ENCODE measurements at places on chromosomes 4 and X. TPM values are rescaled to one million over a fixed set of nuclear protein-coding genes. Genes with fewer than 3 reads are reported as not detected.

PALLD gene
- 143 TPM for total RNA-seq

SLC30A9 gene
- total RNA-seq = 85.8 TPM

DNA sequence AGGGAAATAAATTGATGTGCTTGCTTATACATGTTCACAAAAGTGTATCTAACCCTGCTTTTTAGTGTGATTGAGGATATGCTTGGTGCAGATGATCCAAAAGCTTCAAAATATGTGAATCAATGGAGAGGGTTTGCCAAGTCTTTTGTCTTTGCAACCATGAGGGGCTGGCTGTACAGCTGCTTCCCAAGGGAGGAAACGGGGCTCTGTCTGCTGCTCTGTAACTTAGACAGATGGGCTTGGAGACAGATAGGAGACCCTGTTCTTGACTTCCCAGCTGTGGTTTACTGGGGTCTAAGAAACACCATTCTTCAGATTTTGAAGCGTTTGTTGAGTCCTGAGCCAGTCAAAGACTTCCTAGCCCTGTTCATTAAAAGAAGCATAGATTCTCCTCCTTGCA, 152.3 kb downstream of the DCLK2 start:
- no peak for DNase-seq

NOX1 gene
- total RNA-seq = not detected

DNA sequence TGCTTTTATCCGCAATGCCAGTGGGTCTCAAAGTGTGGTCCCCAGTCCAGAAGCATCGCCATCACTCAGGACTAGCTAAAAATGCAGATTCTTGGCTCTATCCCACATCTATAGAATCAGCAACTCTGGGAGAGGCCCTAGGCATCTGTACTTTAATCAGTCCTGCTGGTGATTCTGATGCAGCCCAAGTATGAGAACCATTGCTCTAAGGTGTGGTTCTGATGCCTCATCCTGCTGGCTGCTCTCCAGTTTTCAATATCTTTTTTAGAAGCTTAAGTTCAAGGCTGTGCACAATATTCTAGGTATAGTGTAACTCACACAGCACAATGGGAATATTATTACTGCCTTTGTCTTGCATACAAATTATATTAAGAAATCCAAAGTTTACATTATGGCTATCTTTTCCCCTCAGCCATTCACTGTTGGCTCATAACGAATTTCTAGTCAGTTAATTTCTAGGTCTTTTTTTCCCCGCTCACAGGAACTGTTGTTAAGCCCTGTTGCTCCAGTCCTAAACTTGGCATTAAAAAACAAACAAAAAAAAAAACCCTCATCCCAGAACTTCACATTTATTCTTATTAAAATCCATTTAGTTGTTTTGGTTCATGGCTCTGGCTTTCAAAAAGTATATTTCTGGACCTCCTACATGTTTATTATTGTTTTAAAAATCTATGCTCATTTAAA, 109.1 kb downstream of the PHEX start:
- no peak for DNase-seq

HPGDS gene
- total RNA-seq = not detected

CSAG3 gene
- not detected for total RNA-seq

KIAA1210 gene
- total RNA-seq = not detected

GRCh38 chrX:40476958-40477357, 103.8 kb upstream of the ATP6AP2 start:
- no peak for DNase-seq

GRCh38 chr4:81343046-81343445, 128.0 kb upstream of the PRKG2 start:
- DNase-seq = no peak

SPATA18 gene
- not detected for total RNA-seq

- peak; percentile 13 for DNase-seq
Measured at GRCh38 chr4:142752202-142752786, 93.8 kb downstream of the INPP4B start.

GRCh38 chr4:132642016-132642817, 506.9 kb upstream of the PCDH10 start:
- DNase-seq = no peak

- no peak for DNase-seq
Measured at GRCh38 chrX:154488336-154489075, 1.9 kb downstream of the SLC10A3 start.

- DNase-seq = no peak
Measured at GRCh38 chrX:1325515-1326116, 11.0 kb upstream of the IL3RA start.

PIM2 gene
- total RNA-seq = 10.7 TPM

DNA sequence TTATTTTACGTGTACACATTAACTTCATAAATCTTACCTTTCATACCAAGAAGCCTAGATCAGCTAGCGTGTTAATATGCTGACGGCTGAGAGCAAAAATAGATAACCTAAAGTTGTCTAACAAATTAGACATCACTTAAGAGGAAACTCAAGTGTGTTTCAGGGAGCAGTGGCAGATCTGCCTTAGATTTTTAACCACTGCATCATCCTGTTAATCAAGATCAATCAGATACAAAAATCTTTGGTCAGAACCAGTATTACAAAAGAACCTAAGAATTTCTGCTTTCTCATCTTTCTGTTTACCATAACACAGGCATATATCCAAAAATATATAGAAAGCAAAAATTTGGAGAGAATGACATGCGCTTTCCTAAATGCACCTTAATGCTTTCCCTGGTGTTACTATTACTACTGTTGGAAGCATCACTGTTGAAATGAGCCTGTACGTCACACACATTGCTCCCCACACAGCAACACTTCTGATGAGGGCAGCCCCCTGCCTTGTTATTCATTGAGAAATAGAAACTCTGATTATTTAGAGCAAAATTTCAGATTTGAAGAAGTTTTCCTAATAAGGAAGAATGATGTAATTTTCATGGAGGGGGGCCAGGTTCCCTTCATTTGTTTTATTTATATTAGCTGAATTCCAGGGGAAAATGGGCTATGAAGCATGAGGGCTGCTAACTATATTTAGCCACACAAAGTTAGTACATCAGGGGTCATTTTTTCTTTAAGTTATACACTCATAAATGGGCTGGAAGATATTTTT, 152.3 kb downstream of the CBR4 start:
- peak; percentile 44 for DNase-seq

GNPDA2 gene
- 32.3 TPM for total RNA-seq

DNA sequence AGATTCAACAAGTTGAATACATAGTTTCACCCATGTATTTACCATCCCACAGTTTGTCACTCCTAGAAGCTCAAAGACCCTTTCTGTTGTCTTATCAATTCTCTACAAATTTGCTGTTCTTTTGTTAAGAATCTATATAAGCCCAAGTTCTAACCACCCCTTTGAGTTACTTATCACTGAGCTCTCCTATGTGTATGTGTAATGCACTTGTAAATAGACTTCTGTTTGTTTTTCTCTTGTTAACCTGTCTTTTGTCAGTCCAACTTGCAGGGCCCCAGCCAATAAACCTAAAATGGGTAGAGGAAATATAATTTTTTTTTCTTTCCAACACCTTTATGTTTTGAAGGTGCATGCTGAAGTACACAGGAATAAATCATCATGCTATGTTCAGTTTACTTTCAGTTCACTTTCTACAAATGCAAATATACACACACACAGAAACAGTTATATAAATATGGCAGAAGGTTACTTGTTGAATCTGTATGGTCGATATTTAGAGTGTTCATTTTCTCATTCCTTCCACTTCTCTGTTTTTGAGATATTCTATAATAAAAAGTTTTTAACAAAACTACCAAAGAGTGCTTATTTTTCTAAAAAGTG, 22.3 kb upstream of the CLOCK start:
- no peak for DNase-seq

DNA sequence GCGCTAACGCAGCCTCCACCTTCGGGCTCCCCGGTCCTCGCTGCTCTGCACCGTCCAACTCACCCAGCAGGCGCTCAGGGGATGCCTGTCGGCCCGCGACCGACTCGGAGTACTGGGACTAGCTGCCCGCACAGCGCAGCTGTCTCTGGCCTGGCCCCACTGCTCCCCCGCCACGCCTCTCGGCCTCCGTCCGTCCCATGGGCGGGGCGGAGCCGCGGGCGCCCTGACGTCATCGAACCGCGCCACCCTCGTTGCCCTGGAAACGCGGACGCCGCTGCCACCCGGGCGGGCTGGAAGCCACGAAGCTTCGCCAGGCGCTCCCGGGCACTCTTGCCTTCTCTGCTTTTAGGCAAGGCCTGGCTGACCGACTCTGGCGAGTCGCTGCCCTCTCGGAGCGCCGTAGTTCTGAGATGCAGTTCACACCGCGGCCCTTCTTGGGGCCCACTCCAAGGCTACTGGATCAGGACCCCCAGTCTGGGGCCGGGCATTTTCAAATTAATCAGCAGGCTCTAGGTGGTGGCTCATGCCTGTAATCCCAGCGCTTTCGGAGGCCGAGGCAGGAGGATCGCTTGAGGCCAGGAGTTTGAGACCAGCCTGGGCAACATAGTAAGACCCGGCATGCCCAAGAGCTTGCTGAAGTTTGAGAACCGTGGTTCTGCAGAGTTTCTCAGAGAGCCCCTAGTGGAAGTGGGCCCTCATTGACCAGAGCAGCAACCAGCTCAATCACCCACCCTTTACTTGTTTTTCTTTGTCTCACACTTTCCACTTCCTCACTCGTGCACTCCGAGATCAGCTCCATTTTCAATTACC, 12.0 kb downstream of the ACOX3 start:
- DNase-seq = peak; percentile 87

- peak; percentile 17 for DNase-seq
Measured at GRCh38 chr4:136680271-136680670, 852.0 kb downstream of the PCDH18 start.

GRCh38 chr4:89538171-89538570, 230.6 kb upstream of the GPRIN3 start:
- DNase-seq = no peak

GRCh38 chr4:3665360-3665891, 100.8 kb upstream of the ADRA2C start:
- no peak for DNase-seq

DRP2 gene
- 3.1 TPM for total RNA-seq

- DNase-seq = peak; percentile 11
Measured at GRCh38 chr4:118112117-118113046, 78.1 kb downstream of the NDST3 start.

SLC16A2 gene
- 12.8 TPM for total RNA-seq

GRCh38 chr4:48641401-48641800, 138.7 kb downstream of the FRYL start:
- DNase-seq = no peak

GRCh38 chr4:113008135-113008534, 41.3 kb upstream of the ANK2 start:
- DNase-seq = no peak

DNA sequence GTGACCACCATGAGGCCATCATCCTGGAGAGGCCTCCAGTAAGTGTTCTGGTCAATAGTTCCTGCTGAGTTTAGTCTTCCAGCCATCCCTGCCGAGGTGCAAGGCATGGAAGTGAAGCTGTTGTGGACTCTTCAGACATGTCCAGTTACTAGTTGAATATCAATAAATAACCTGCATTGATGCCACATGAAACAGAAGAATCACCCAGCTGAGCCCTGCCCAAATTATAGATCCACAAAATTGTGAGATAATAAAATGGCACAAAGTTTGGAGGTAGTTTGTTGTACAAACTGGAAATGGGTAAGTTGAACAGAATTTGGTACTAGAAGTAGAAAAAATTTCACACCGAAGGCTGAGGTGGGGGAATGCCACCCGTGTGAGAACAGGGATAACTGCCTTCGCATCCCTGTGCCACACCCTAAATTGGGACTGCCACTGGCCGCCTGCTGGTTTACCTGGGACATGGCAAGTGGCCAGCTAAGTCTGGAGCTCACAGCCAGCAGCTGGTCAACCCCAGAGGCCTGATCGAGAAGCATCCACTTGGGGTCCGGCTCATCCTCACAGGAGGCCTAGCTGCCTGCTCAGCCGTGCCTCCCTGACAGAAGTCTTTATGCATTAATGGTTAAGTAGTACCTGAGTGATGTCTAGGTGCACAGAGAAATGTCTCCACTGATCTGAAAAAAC, 184.5 kb downstream of the SPRY1 start:
- DNase-seq = no peak

DNA sequence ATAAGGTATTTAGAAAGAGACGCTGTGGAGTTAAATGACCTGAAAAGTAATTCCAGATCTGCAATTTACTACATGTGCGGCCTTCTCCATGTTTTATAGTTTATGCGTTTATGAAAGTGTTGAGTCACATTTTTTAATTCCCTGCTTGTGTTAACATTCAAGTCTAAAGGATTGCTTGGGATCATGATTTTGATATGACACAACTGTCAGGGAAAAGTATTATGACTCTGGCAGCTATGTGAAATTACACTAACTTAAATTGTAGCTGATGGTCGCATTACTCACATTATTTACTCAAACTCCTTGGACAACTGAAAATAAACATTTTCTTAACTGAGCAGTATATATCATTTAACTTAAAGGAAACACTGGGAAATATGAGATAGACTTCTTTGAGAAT, 14.3 kb upstream of the GABRB1 start:
- DNase-seq = no peak

GRCh38 chr4:86565651-86566050, 28.5 kb upstream of the PTPN13 start:
- DNase-seq = no peak

DNA sequence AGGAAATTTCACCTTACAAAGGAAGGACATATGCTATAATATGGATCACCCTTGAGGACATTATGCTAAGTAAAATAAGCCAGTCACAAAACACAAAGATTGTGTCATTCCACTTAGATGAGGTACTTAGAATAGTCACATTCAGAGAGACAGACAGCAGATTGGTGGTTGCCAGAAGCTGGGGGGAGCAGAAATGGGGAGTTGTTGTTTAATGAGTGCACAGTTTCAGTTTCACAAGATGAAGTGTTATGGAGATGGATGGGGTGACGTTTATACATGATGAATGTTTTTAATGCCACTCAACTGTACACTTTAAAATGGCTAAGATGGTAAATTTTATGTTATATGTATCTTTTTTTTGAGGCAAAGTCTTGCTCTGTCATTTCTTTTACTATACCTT, 14.8 kb upstream of the SPON2 start:
- no peak for DNase-seq

GRCh38 chr4:59127006-59127405, 2016.8 kb upstream of the IGFBP7 start:
- no peak for DNase-seq

GRCh38 chrX:40248822-40249221, 151.1 kb upstream of the BCOR start:
- DNase-seq = no peak

FAT1 gene
- total RNA-seq = 277 TPM

TMEM255A gene
- total RNA-seq = 0.17 TPM

DGAT2L6 gene
- not detected for total RNA-seq

GRCh38 chr4:41644288-41644914, 104.1 kb downstream of the PHOX2B start:
- peak; percentile 17 for DNase-seq

GRCh38 chr4:19358015-19358414, 893.7 kb upstream of the SLIT2 start:
- no peak for DNase-seq
